Stimulated activated CD8-positive, alpha-beta memory T cell treated with anti-CD3 and anti-CD28 coated beads, Interleukin-7, amount 100 ng/mL, for 1 hour (primary cell): ENCODE measurements at places on chromosomes 6 and 20.

GRCh38 chr6:37244430-37245310, 12.9 kb upstream of the TBC1D22B start:
- no peak for DNase-seq

DNA sequence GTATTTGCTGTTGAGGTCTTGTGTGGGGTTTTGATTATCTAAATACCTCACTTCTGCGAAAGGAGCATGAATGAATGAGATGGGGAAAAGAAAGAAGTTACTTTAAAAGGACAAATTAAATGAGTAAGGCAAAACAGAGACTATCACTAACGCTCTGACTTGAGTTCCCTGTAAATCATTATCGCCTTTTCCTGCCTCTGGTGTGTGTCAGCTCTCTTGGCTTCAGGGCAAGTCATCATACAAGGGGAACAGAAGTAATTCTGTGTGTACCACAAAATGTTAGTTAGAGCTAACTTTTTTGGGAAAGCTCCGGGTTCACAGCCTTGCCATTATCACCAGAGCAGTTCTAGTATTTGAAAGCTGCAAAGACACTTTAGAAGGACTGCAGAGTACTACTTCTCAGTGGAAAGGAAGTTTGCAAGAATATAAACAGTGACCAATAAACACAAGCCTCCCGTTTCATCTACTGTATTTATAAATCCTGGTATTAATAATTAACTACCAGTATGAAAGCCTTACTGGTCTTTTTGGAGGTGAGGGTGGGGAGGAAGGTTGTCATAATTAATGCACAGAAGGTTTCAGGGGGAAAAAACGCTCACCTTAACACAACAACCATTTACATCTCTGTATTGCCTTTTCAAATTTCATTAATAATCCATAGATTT, 1.2 kb downstream of the DZANK1 start:
- no peak for DNase-seq

- no peak for DNase-seq
These were observed 7.9 kb upstream of the CPNE5 start for GRCh38 chr6:36847152-36847551.

DNA sequence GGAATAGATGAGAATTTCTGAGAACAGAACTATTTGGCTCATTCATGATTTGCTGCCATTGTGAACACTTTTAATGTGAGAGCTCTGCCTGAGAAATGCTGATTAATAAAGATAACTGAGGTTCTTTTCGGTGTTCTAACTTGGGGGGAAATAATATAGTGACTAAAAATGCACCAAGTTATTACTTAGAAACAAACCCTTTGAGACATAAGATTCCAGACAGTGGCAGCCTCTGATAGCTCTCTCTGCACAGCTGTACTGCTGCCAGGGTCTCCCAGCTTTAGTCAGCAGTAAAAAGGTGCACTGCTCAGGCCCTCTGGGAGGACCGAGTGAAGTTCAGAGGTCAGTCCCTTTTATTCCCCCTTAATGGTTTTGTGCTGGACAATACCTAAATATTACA, 2.5 kb upstream of the PRDM1 start:
- DNase-seq = no peak

DNA sequence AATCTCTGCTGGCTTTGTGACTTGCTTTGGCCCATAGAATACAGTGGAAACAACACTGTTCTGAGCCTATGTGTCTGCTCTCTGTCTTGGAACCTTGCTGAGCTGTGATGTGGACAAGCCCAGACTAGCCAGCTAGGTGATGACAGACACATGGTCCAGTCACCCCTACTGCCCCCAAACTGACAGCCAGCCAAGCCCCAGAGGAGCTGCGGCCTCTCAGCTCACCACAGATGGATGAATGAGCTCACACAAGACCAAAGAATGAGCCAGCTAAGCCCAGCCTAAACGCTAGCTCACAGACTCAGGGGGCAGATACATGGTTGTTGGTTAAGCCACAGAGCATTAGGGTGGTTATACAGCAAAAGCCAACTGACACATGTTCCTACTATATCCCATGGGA, 4.1 kb downstream of the AARS2 start:
- no peak for DNase-seq

GRCh38 chr6:11921017-11921438, 91.1 kb upstream of the HIVEP1 start:
- DNase-seq = no peak

- no peak for DNase-seq
These were observed 90.9 kb upstream of the GRIK2 start for GRCh38 chr6:101302593-101302992.

- DNase-seq = no peak
These were observed 22.1 kb downstream of the PREX1 start for GRCh38 chr20:48805716-48806115.

DNA sequence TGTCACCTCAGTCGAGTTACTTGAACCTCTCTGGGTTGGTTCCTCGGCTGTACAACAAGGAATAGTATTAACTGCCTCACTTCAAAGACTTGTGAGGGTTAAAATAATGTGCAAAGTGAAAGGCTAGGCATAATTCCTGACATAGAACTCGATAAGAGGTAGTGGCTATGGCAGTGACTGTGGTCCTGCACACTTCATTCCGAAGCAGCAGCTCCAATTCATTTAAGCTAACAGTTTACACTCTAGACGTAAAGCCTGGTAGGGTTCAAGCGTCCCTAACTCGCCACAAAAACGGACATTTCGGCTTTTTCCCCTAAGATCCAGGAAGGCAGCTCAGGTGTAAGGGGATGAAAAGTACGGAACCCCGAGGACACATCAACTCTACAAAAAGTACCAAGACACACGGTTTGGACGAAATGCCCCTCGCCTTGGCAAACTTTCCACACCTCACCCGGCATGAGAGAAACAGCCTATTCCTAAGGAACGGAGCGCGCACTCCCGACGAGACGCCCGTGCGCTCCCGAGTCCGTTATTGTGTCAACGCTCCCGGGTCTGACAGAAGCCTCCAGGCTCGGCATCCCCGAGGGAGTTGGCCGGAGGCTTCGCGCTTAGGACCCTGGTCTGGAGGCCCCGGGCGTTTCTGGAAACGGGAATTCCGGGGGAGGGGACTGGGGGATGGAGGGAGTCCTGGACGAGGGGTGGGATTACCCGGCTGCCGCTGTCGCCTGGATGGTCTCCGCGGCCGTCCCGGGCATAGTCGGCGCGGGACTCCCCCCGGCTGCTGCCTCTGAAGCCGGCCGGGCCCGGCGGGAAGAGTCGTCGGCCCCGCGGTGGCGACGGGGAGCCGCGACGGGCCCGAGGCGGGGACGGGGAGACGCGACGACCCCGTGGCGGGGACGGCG, 937 bp downstream of the ZNF318 start:
- no peak for DNase-seq

- DNase-seq = no peak
These were observed 396.7 kb downstream of the CDC5L start for GRCh38 chr6:44784195-44784594.

DNA sequence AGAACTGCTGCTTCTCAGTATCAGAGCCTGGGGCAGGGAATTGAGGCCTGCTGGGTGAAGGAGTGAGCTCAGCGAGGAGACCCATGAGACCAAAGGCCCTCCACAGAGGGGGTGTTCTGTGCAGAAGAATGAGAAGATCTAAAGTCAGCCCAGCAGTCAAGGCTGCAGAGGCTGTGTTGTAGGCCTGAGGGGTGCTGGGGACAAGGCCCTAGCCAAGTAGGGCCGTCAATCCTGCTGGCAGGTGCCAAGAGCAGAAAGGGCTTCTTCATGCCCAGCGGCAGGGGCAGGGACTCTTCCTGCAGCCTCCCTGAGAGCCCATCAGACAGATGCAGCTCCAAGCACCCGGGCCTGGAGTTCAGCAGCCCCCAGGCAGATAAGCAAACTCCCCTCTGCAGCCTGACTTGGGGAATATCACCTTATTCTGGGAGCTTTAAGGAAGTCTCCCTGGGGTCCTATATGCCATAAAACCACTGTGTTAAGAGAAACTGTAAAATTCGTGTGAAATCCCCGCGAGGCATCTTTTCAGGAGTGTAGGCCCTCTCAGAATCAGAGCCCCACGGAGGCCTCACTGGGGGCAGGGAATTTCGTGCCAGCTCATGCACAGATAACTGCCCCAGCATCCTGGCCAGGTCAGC, 9.0 kb downstream of the CCDC167 start:
- DNase-seq = no peak

- DNase-seq = no peak
These were observed 25.0 kb upstream of the ADTRP start for GRCh38 chr6:11803591-11803971.

GRCh38 chr6:150967910-150968309, 102.4 kb downstream of the MTHFD1L start:
- no peak for DNase-seq

DNA sequence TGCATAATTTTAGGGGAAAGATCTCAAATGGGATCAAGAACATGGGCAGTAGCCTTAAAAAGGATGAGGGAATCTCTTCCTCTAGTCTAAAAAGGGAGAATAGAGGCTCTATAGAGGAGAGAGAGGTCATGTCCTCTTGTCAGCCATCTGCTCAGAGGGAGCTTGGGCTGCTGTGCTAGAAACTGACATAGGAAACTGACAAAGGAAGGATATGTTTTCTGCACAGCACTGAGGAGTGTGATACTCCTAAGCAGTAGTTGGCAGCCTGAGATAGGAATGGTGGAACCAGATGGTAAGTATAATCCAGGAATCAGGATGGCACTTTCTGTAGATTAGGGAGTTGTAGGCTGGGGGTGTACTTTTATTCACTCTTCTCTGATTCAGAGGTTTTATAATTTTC, 59.2 kb downstream of the PTPRA start:
- no peak for DNase-seq

DNA sequence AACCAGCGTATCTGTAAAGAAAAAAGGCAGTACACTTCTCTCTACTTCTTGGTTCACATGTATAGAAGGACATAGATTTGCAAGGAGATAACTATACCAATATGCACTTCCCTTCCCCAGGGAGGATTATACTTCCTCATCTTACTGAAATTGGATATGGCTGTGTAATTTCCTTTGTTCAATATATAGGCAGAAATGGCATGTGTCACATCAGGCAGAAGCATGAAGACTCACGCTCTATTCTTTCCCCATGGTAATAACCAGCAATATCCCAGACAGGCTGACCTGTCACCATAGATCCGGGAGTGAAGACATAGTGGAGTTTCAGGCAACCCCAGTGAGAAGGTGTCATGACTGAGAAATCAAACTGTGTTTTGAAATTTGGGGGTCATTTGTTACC, 518.3 kb downstream of the KIF16B start:
- no peak for DNase-seq

- DNase-seq = no peak
These were observed 237.7 kb downstream of the HIVEP2 start for GRCh38 chr6:142707255-142707654.

DNA sequence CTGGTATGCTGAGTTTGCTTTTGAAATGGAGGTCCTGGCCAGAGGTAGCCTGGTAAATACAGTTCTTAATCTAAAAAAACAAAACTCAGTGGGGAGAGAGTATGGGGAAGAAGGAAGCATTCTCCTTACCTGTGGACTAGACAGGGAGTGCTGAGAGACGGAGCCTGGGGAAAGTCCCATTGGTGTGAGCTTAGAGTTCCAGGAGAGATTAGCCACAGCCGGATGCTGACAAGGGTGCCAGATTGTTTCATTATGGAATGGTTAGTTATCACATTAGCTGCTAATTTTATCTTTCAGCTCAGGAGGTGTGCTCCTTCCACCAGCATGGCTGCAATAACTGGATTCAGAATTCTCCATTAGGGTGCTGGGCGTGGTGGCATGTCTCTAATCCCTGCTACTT, 75.9 kb downstream of the RREB1 start:
- DNase-seq = no peak

DNA sequence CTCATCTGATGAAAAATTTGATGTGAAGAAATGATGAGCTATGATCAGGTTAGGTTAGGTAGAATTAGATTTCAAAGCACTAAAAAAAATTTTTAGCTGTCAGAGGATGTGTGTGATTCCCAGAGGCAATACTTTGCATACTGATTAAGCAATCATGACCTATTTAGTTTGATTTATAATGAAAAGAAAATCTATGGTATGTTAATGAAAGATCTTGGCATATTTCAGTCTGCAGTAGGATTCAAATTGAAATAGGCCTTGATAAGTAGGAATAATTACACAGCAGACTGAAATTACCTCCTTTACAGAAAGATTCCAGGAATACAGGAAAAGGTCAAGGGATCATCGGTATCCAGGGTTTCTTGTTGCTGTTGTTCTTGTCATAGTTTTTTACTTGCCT, 69.3 kb downstream of the HDDC2 start:
- DNase-seq = no peak

DNA sequence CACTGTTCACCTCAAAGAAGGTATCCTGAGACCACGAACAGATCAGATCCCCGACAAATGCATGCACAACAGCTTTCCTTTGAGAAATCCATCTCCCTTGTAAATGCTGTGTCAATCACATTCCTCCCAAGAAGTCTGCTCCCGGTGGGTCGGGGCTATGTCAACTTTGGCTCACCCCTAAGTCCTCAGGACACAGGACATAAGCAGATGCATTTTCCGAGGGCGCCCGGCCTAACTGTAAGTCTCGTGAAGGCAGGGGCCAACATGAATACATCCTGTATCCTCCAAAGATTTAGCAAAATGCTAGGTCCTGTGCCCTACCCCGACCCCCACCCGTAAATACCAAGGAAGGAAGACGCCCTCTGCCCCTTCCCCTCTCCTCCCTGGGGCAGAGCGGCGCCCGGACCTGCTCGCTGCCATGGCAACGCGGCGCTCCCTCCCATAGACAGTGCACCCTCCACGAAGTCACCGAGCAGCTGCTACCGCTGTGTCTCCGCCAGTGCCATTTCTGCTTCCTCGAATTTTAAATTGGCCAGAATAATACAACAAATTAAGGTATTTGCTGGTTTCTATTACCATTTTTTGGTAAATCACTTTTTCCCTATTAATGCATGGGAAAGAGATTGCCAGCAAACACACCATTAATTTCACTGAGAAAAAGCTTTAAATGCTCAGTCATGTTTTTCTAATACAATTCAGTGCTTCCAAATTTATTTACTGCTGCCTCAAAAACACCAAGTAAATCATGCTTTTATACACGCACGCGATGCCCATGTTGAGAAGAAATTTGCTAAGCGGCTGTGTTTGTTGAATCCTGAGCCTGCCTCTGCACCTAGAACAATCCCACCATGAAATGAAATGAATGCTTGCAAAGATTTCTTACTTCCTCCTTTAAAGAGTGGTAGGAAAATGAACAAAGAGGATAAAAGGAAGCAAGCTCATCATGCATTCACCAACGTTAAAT, 100.6 kb downstream of the PCSK2 start:
- no peak for DNase-seq

GRCh38 chr6:882084-882598, 189.2 kb upstream of the EXOC2 start:
- DNase-seq = no peak

GRCh38 chr6:140043357-140043756, 668.9 kb upstream of the CITED2 start:
- no peak for DNase-seq

GRCh38 chr6:43262000-43262779, 18.9 kb downstream of the TTBK1 start:
- no peak for DNase-seq
